ENCODE measurements at places on chromosomes 13 and 19. TPM values are rescaled to one million over a fixed set of nuclear protein-coding genes. Genes with fewer than 3 reads are reported as not detected.
A peak's percentile ranks its signal among the peaks of the same experiment; 100 is the strongest.

Gene ZNF177
- polyA plus RNA-seq = 0.46 TPM

Gene C19orf44
- 3.4 TPM for polyA plus RNA-seq

Gene TLE2
- 1.9 TPM for polyA plus RNA-seq

Gene CEBPA
- 6.3 TPM for polyA plus RNA-seq

Gene MAMSTR
- 0.33 TPM for polyA plus RNA-seq

Gene YJEFN3
- polyA plus RNA-seq = 7.5 TPM

Gene KL
- polyA plus RNA-seq = not detected

Gene C1QTNF9
- polyA plus RNA-seq = not detected

- DNase-seq = no peak
Measured at GRCh38 chr19:39481229-39481545, 549 bp downstream of the TIMM50 start.

- DNase-seq = no peak
Measured at GRCh38 chr13:25130944-25131343, 35.0 kb downstream of the PABPC3 start.

- DNase-seq = no peak
Measured at GRCh38 chr19:16115301-16116039, 3.8 kb downstream of the RAB8A start.

GRCh38 chr13:83220241-83220640, 662.0 kb downstream of the SLITRK1 start:
- no peak for DNase-seq

DNA sequence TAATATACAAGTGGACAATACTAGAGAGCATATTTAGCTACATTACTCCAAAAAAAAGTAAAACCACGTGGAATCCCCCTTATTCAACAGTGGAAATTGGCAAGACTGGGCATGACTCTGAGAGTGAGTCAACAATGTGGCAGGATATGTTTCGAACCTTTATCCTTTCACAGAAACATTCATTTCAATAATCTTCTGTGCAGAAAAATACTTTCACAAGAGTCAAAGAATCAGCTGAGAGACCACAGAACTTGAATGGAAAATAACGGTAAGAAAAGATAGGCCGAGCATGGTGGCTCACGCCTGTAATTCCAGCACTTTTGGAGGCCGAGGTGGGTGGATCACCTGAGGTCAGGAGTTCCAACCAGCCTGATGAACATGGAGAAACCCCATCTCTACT, 25.1 kb upstream of the CD70 start:
- no peak for DNase-seq

DNA sequence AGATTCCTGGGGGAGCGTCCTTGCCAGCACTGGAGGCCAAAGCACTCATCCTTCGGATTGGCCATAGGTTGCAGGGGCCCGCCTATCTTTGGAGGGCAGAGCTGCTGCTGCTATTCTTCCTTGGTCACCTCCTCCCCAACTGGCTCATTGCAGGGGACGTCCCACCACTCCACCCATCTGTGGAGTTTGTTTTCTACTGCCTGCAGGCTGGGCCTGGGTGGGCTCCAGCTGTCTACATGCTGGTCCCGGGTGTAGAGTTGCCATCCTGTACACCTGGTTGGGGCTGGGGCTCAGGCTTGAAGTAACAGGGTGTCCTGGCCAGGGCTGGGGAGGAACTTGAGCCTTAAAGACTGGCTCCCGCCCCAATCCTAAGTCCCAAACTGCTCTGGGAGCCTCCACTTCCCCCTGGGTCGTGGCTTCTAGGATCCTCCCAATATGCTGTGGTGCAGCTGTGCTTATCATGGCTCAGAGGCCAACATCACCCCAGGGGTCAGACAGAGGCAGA, 2.1 kb downstream of the RNF225 start:
- no peak for DNase-seq

- no peak for DNase-seq
Measured at GRCh38 chr19:17564781-17565180, 9.3 kb downstream of the COLGALT1 start.

DNA sequence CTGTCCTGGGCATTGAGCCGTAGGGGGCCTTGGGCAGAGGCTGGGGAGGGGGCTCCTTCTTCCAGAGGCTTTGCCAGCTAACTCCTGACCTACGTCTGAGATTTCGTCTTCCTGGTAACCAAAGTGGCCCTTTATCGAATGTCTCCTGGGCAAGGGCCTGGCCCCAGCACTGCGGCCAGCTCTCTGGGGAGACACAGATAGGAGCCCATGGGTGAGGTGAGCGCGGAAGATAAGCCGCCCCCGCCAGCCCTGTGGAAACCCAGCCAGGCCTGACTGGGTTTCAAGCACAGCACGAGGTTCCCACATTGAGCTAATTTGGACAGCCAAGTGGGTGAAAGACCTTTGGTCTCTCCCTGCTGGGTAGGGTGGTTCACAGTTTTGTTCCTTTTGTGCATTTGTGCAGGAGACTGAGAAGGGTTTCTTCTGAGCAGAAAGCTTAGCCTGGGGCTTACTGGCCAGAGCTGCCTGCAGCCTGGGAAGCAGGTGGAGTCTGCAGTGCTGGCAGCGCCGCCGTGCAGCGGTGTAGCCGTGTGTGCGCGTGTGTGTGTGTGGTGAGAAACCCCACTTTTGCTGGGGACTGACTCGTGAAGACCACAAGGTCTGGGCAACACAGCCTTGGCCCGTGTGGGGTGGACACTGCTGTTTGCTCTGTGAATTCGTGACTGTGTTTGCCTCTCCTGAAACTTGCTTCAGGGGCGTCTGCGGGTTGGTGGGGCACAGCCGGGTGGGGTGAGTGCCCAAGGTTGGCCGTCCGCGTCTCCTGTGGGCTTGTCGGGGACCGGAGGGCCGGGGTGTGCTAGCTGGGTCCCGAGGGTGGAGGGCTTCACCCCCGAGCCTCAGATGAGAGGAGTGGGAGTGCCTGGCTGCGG, 2.5 kb downstream of the BSG start:
- DNase-seq = no peak

- peak; percentile 57 for DNase-seq
Measured at GRCh38 chr19:4523306-4524110, 5.2 kb upstream of the PLIN4 start.

DNA sequence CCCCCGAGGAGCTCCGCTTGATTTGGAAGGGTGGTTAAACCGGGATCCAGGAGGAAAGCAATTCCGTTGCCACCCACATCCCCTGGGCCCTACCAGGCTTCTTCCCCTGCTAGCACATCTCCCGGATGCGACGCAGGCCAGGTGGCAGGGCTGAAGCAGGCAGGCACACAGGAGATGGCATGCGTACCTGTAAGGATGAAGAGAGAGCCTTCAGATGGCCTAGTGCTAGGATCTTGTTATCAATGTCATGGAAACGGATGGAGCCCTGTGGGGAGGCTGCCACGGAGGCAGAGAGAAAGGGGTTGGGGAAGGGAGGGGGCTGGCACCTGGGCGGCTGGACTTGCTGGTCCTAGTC, 8.5 kb upstream of the SOX1 start:
- DNase-seq = no peak

- DNase-seq = no peak
Measured at GRCh38 chr13:92836171-92836570, 390.4 kb upstream of the GPC6 start.

DNA sequence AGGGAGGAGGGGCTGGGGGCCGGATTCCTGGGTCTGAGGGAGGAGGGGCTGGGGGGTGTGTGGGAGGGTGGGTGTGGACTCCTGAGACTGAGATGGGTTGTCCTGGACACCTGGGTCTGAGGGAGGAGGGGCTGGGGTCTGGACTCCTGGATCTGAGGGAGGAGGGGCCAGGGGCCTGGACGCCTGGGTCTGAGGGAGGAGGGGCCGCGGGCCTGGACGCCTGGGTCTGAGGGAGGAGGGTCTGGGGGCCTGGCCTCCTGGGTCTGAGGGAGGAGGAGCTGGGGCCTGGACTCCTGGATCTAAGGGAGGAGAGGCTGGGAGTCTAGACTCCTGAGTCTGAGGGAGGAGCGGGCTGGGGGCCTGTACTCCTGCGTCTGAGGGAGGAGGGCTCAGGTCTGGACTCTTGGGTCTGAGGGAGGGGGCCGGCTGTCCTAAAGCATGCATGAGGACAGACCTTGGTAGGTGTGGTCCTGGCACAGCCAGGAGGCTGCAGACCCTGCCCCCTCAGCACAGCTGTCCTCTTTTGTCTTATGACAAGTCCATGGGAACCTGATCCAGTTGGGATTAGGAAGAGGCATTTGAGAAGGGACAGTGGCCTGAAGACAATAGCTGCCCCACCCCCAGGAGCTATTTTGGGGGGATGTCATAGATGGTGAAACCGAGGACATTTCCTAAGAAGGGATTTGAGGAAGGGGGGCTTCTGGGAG, 1.3 kb downstream of the TNNT1 start:
- DNase-seq = no peak

GRCh38 chr19:6423499-6424194, 964 bp downstream of the KHSRP start:
- DNase-seq = peak; percentile 36

DNA sequence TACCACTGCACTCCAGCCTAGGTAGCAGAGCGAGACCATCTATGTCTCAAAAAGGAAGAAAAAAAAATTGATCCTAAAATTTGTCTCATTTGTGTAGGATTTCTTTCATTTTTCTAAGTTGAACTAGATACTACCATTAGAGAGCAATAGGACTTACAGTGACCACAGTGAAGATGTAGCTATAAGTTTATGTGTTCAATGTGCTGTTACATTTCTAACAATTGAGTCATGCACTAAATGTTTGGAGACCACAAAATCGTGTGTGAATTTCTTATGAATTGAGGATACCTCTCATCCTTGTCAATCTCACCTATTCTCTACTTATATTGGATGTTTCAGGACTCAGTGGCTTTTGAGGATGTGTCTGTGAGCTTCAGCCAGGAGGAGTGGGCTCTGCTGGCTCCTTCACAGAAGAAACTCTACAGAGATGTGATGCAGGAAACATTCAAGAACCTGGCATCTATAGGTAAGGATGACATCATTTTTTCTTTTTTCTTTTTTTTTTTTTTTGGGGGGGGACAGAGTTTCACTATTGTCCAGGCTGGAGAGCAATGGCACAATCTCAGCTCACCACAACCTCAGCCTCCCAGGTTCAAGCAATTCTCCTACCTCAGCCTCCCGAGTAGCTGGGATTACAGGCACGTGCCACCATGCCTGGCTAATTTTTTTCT, 12.8 kb downstream of the ZNF791 start:
- DNase-seq = no peak

- DNase-seq = no peak
Measured at GRCh38 chr19:47445527-47445926, 26.2 kb downstream of the SLC8A2 start.

DNA sequence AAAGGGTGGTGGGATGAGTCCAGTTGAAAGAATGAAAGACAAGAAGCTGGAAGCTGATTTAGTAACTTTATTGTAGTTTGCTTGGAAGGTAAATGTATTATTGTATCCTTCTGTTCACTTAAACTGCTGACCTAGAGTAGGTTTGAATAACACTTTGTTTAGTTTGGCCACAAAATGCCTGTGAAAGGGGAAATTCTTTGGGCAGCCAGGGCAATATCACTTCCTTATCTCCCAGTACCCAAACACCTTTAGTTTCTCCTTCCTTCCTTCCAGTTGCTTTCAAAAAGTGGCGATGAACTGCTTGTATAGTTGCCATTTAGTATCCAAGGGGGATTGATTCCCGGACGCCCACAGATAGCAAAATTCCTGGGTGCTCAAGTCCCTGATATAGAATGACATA, 120.1 kb downstream of the PAN3 start:
- no peak for DNase-seq

GRCh38 chr13:89568276-89568675, 1779.2 kb upstream of the MIR17HG start:
- no peak for DNase-seq

GRCh38 chr19:23311551-23311950, 61.4 kb upstream of the ZNF724 start:
- DNase-seq = no peak

- no peak for DNase-seq
Measured at GRCh38 chr13:24308068-24308445, 1.3 kb upstream of the C1QTNF9 start.

GRCh38 chr19:9362905-9363304, at the start of gene ZNF177:
TSS of gene ZNF177 (plus strand) at chr19:9363013. CDS start at chr19:9378312, 15,299 bp downstream.
- DNase-seq = no peak

DNA sequence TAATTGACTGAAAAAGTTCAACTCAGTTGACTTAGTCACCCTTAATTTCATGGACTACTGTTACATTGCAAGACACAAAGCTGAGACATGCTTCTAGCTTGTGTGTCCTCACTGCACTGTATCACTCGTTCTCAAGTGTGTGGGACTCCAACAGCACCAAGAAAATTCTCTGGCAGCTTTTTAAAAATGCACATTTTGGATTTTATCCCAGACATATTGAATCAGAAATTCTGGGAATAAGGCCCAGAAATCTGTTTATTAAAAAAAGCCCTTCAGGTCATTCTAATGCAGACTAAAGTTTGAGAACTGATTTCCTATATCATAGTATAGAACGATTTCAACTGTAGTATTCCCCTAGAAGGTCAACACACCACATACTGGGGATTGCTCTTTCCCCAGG, 1485.3 kb downstream of the PCDH9 start:
- no peak for DNase-seq

DNA sequence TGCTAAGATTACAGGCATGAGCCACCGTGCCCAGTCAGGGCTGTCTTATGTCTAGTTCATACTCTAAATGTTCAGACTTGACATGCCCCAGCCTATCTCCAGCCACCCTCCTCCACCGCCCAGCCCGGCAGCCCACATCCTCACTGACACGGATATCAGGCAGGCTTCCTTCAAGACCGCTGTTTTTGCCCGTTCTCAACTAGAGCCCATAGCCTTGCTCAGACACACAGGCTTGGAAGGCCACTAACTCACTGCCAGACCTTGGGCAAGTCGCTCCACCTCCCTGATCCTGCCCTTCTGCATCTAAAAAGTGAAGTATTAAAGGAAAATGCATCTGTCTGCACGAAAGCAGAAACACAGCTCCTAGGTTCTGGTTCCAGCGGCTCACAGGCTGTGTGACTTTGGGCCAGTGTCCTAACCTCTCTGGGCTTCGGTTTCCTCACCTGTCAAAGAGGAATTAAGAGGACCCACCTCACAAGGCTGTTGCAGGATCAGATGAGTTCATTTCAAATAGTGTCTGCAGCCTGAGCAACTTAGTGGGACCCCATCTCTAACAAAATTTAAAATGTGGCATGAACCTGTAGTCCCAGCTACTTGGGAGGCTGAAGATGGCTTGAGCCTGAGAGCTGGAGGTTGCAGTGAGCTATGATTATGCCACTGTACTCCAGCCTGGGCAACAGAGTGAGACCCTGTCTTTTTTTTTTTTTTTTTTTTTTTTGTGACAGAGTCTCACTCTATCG, 14.5 kb upstream of the CERS4 start:
- DNase-seq = no peak

- DNase-seq = peak; percentile 42
Measured at GRCh38 chr13:75181906-75182305, 300.1 kb downstream of the TBC1D4 start.

- DNase-seq = no peak
Measured at GRCh38 chr13:94731028-94731427, 18.7 kb upstream of the SOX21 start.

- no peak for DNase-seq
Measured at GRCh38 chr13:112702986-112703379, 13.1 kb downstream of the ATP11A start.

All from A549 (cell line).